ENCODE measurements at places on chromosomes 3 and 15.

DNA sequence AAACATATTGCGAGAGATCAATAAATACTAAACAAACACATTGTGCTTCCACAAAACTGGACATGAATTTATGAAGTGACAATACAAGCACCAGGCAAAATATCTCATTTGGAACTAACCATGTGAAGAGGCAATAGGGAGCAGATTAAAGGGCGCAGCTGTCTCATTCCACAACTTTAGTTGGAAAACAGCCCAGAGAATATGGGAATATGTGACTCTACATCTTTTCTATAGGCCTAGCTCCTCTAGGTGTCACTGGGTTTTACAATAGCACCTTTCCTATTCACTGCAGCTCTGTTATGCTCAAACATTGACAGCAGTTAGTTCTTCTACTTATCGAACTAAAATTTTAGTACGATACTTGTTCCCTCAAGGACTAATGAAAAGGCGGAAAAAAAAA, 866.3 kb upstream of the GBE1 start:
- ATAC-seq = no peak

- ATAC-seq = no peak
Measured at GRCh38 chr3:180319461-180319860, 282.5 kb upstream of the TTC14 start.

DNA sequence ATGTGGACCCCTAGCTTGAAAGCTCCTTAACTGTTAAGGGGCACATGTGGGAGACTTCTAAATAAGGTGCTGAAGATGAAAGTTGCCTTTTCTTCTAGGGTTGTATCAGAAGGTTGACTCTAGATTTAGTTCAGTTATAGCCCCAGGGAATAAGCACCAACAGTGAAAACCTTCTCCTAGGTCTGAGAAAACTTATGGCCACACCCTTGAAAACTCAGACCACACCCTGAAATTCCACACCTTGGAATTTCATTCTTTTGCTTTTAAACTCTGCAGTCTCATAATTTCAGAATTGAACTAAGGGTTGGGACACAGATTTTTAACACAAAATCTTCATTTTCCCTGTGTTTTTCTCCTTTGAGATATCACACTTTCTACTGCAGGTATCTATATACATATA, 355.8 kb upstream of the IL12A start:
- ATAC-seq = no peak

GRCh38 chr15:68626739-68627138, 47.9 kb downstream of the CORO2B start:
- no peak for ATAC-seq

- no peak for ATAC-seq
Measured at GRCh38 chr3:188490416-188490815, 336.5 kb downstream of the LPP start.

GRCh38 chr15:79849789-79850188, 47.0 kb downstream of the MTHFS start:
- no peak for ATAC-seq
